ENCODE measurements at places on chromosomes 2 and 18.

- no peak for DNase-seq
These were observed 281.0 kb upstream of the KYNU start for GRCh38 chr2:142596334-142597088.

DNA sequence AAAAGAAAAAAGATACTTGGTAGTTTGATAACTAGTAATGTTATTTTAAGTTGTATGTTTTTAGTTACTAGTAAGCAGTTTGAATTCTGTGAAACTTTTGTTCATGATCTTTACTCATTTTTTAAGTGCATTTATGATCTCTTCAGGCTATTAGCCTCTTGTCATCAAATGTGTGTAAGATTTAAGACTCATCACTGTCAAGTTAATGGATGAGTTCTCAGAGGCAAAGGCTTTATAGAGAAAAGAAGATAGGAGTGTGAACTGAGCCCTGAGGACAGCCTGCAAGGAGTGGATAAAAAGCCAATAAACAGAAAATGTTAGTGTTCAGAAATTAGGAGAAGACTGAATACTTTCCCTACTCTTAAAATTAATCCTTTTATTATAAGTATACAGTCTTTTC, 13.5 kb downstream of the NDUFV2 start:
- DNase-seq, result no peak

GRCh38 chr2:212941361-212941760, 210.1 kb downstream of the IKZF2 start:
- DNase-seq, result no peak

DNA sequence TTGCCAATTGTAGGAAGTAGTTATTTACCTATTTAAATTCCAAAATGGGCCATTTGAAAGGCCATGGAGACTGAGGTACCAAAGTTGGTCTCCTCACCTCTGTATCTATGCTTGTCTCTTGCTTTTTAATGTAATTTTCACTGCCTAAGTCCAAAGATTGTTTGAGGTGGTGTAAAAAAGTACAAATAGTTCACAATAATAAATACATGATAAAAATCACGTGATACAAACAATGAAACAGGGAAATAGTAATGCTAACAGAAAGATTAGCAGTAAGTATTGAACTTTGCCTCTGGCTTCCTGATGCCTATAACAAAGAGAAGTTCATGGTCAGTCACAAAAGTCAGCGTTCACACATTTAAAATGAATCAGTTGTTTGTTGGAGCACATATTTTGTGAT, 67.6 kb downstream of the CNTNAP5 start:
- DNase-seq, result no peak

GRCh38 chr18:38867680-38868079, 1302.1 kb upstream of the CELF4 start:
- no peak for DNase-seq

DNA sequence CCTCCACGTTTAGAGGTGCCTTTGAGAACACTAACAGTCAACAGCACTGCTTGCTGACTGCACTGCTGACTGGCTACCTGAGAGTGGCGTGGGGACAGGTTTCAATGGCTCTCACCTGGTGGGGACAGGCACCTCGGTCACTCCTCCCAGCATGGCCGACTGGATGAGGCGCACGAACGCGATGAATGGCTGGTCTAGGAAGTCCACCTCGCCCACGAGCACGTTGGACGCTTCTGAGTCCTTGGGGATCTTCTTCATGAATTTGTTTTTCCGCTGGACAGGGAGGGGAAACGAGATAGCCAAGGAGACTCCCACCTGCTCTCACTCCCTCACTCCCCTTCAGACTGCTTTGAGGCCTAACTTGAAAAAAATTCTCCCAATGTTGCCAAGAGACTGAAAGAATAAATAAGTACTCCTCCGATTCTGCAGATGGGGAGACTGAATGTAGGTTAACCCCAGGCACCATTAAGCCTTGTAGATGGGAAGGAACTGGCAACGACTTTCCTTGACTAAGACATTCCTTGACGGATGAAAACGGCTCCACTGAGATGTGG, 57.3 kb downstream of the MTHFD2 start:
- DNase-seq, result no peak

DNA sequence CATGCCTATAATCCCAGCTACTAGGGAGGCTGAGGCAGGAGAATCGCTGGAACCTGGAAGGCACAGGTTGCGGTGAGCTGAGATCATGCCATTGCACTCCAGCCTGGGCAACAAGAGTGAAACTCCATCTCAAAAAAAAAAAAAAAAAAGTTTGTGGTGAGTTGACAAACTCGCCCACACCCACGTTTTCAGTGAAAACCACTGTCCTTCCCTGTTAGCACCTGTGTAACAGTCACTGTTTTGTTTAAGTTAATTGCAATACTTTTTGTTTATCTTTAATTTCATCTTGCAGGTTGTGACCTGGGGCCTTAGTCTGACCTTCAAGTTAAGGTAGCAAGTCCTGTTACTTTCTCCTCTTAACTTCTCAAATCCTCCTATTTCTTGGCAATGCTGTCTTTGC, 65.5 kb upstream of the SKOR2 start:
- DNase-seq, result no peak

GRCh38 chr2:154707994-154708575, 9.6 kb downstream of the KCNJ3 start:
- no peak for DNase-seq

GRCh38 chr2:71778936-71779773, 325.8 kb downstream of the DYSF start:
- no peak for DNase-seq

DNA sequence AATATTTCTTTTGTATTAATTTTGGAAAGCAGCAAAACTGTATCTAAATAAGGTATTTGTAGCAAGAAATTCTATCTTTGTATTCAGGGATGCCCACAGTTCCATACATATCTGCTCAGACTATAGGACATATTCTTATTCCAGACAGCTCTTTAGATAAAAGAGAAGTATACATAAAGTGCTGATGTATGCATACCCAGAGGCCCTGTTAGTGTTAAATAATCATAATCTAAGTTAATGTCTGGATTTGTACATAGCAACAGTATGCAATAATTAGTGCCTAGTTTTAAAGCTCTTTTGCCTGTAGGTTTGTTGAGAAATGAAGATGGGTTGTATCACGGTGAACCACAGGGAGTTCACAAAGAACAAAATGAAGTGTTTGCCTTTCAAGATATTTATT, 428.0 kb upstream of the RGPD4 start:
- no peak for DNase-seq

- DNase-seq, result no peak
These were observed 266.3 kb downstream of the MTX2 start for GRCh38 chr2:176535467-176536113.

All from cortex of kidney (tissue), 1 donor.